Stimulated activated CD4-positive, alpha-beta T cell treated with anti-CD3 and anti-CD28 coated beads, TNF-alpha, amount 100 ng/mL, for 24 hours (primary cell): ENCODE measurements at places on chromosomes 16 and 17.
A peak's percentile ranks its signal among the peaks of the same experiment; 100 is the strongest.

- no peak for DNase-seq
Measured at GRCh38 chr16:4612474-4612931, 2.2 kb downstream of the UBALD1 start.

DNA sequence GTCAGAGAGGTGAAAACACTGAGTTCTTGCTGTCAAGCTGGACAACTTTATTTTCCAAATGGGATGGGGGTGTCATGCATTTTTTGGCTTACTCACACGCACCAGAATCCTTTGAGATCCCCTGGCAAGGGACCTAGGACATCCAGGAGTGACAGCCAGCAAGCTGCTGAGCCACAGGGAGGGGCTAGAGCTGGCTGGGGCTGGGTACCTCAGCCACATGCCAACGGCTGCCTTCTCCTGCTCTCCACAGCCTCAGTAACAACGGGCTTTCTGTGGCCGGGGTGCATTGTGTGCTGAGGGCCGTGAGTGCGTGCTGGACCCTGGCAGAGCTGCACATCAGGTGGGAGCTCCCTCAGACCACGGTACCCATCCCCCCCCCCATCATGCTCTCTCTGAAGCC is 47.6 kb downstream of the NLRC5 start:
- DNase-seq, result no peak

- DNase-seq, result peak; percentile 60
Measured at GRCh38 chr17:47694581-47695428, 844 bp downstream of the TBKBP1 start.

GRCh38 chr17:83192161-83192788 is 112.9 kb downstream of the METRNL start:
- DNase-seq, result no peak

- DNase-seq, result no peak
Measured at GRCh38 chr17:59464246-59464645, 101.2 kb upstream of the DHX40 start.

DNA sequence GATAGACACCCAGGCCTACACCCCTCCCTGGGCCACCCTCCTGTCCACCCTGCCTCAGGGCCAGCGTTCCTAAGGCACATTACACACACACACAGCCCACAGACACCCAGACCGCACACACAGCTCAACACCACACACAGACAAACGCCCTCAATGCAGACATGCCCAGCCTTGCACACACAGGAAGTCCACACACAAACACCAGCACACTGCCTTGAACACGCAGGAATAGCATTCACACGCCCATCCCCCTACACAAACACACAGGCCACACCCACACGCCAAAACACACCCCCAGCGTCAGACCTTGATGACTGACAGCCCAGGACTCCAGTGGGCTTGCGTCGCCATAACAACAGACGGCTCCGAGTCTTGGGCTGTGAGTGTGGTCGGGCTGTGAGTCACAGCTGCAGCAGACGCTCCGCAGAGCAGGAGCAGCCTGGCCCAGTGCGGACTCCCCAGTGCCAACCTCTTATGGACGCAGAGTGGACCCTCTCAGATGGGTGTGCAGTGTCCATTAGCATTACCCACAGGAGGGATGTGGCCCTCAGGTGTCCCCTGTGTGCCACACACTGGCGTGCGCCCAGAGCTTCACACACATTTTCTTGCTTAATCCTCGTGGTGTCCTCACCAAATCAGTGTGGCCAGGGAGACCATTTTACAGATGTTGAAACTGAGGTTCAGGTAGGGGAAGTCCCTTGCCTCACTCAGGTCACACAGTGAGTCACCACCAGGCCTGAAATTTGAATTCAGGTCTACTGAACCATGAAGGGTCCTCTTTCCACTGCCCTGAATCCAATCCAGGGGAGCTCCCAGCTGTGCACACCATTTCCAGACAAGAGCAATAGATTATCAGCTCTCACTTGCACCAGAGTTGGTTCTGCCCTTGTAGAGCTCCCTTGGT is 17.8 kb upstream of the RAI1 start:
- DNase-seq, result peak; percentile 67

DNA sequence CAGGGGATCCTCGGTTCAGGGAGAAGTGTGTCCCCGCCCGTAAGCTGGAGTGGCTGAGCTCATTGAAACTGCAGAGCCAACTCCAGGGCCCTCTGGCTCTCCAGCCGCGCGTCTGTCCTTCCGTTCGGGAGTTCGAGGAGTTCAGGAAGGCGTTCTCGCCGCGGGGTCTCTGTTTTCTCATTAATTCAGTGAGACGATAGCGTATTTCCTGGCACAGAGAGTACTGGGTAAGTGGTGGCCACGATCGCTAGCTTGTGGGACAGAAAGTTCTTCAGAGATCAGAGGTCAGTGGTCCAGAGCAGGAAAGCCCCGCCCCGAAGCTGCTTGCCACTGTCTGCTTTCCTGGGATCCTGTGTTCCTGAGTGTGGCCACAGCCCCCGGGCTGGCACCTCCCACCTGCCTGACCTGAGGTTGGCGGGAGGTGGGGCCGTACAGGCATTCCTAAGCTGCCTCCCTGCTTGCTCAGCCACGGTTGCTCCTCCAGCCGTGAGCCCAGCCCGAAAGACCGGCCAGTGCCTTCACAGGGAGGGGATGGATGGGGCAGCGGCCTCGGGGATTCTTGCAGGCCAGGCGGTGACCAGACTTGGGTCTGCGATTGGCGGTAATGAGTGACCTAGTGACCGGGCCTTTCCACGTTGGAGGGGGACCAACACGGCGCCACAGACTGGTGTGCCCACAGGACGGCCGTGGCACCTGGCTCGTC is 8.9 kb downstream of the BAIAP2 start:
- no peak for DNase-seq
